ENCODE measurements at places on chromosomes 3 and 15.

DNA sequence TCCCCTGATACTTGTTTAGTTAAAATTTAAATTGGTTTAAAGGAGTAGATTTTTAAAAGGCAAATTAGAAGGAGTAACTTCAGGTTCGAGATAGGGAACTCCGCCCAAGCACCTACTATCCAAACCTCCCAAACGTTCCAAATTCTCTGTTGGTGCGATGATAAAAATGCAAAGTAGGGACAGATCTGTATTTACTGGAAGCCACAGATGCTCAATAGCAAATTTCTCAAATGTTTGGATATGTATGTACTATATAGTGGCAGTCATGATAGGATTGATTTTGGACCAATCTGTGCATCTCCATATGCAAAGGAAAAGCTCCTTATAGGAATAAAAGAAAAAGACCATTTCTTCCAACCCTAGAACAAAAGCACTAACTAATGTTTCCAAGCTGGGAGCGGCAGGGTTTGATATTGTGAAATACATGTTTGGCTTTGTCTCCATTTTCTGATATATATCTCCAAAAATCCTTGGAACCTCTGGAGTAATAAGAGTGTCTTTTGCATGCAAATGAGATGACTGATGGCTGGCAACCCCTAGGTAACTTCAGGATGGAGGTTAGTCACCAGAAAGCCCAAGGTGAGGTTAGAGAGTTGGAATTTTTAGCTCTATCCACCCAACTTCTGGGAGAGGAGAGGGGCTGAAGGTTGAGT lies 15.6 kb downstream of the RTP2 start:
- no peak for DNase-seq

DNA sequence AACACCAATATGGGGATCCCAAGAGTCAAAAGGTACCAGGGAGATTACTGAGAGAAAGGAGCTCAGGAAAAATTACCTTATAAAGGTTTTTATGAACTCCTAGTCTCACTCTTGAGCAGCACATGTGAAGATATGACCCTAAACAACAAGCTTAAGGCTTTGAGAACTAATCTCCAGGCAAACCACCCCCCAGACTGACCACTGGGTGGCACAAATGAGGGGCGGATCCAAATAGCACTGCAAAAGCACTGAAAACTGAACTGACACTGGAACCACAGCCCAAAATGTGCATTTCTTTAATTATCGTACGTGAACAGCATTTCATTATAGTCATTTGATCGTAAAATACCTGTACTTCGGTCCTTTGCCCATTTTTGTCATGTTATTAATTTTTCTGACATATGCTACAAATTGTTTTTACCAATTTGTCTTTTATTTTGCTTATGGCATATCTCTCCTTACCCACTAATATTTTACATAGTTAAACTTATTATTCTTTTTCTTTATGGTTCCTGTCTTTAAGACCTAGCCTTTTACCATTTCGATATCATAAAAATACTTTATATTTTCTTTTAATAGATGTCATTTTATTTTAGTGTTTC lies 31.5 kb upstream of the TFDP2 start:
- no peak for DNase-seq

DNA sequence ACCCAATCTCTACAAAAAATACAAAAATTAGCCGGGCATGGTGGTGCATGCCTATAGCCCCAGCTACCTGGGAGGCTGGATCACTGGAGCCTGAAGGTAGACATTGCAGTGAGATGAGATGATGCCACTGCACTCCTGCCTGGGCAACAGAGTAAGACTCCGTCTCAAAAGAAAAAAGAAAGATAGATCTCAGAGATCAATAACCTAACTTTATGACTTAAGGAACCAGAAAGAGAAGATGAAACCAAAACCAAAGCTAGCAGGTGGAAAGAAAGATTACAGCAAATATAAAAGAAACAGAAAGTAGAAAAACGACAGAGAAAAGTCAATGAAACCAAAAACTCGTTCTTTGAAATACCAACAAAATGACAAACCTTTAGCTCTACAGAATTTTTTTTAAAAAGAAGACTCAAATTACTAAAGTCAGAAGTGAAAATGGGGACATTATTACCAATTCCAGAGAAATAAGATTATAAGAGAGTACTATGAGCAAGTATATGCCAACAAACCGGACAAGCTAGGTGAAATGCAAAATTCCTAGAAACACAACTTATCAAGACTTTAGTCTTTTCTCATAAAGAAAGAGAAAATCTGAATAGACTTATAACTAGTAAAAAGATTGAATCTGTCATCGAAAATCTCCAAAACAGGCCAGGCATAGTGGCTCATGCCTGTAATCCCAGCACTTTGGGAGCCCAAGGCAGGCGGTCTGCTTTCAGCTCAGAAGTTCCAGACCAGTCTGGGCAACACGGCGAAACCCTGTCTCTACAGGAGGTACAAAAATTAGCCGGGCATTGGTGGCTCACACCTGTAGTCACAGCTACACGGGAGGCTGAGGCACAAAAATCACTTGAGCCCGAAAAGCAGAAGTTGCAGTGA lies 35.0 kb downstream of the ACAP2 start:
- DNase-seq = no peak

DNA sequence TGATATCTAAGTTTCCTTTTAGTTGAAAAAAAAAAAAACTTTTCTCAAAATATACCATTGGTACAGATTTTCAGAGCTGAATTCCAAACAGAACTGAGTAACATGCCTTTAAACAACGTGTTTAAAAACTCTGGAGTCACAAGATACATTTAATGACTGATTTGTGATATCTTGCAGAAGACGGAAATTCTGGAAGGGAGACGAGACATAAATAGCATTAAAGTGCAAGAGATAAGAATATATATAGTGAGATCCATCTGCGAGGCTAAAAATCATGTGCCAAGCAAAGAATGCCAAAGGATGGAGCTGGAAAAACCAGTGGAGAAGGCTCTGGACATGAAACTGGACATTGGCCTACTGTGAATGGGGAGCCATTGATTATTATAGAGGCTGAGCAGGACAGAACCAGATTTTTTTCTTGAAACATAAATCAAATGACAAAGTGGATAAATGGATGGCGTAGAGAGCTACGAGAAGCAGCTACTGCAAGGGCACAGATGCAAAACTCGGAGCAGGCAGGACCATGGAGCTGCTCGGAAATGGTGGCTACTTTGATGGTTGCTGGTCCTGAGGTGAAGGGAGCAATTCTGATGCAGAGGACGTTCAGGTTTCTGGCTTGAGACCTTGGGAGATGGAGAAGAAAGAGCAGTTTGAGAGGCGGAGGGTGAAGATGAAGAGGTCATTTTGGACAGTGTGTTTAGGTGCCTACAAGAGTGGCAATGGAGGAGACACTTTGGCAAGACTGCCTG lies 88.8 kb downstream of the CPN2 start:
- no peak for DNase-seq

DNA sequence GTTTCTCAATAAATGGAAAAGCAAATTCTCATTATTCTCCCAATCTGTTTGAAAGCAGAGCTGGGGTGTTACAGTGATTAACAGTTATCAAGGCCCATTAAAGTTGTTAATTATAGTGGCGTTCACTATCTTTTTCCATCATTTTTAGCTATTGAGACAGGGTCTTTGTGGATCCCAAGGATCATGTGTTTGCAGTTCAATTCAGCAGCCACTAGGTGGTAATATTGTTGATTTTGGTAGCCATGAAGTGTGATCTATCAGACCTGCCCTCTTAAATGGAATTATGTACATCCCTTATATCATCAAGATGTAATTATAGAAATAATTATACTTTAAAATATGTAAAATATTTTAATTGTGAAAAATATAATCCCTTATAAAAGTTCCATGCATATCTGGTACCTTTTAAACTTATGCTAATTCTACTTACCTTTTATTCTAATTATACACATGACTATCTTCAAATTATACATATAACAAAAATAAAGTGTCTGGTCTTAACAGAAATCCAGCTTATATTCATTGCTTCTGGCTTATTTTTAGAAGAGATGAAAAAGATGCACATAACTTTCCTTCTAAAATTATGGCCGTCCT lies 126.4 kb downstream of the GREM1 start:
- DNase-seq = no peak

- no peak for DNase-seq
Measured at GRCh38 chr3:196321162-196321561, 3.1 kb upstream of the DYNLT2B start.

GRCh38 chr15:27820722-27821121 lies 278.4 kb downstream of the OCA2 start:
- DNase-seq = no peak

DNA sequence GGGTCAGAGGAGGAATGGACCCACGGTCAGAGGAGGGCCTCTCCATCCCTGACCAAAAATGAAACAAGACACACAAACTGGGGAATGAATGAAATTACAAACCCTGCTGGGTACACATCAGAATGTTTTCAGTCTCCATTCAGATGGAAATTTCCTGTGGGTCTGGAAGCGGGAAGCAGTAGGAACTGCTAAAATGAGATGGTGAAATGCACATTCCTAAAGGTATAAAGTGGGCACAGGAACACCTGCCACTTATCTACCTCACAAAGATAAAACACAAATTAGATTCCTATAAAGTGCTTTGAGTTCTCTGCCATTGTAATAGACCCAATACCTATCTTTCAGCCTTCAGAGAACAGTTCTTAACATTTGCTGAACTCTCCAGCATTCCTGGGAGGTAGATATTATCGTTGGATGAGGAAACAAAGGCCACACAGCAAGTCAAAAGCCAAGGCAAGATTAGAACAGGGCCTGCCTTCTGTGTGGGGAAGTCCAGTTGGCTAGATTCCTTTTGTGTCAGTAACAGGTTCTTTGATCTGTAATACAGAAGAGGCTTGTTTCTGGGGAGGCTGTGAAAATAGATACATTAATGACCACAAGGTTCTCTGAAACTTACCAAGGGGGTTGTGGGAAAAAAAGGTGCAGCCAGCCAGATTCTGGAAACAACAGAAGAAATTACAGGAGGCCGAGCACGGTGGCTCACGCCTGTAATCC lies 98.4 kb downstream of the IGF2BP2 start:
- DNase-seq = no peak

DNA sequence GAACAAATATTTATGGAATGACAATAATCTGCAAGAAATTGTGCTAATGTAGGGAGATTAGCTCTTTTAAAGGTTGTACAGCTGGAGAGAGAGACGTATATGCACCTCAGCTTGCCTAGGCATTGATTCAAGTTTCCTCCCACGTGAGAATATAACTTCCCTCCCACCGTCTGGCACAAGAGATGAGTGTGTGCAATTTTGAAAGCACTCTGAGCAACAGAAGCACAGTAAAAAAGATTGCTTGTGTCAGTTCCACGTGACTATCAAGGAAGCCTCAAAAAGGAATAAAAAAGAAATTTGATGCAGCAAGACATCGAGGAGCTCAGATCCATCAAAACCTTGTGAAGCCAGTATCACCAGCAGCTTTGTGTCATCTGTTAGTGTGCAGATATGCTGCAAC lies 435.3 kb downstream of the TUSC7 start:
- no peak for DNase-seq
